ENCODE measurements at places on chromosomes 6 and 20. TPM values are rescaled to one million over a fixed set of nuclear protein-coding genes. Genes with fewer than 3 reads are reported as not detected.
A peak's percentile ranks its signal among the peaks of the same experiment; 100 is the strongest.

VIP gene
- total RNA-seq, result not detected

SLA2 gene
- not detected for total RNA-seq

LTB gene
- total RNA-seq, result 0.34 TPM

DSP gene
- total RNA-seq, result 210 TPM

BPI gene
- not detected for total RNA-seq

ATRN gene
- 36.9 TPM for total RNA-seq

MOG gene
- not detected for total RNA-seq

SIRPB2 gene
- total RNA-seq, result not detected

LY6G6F gene
- not detected for total RNA-seq

DNA sequence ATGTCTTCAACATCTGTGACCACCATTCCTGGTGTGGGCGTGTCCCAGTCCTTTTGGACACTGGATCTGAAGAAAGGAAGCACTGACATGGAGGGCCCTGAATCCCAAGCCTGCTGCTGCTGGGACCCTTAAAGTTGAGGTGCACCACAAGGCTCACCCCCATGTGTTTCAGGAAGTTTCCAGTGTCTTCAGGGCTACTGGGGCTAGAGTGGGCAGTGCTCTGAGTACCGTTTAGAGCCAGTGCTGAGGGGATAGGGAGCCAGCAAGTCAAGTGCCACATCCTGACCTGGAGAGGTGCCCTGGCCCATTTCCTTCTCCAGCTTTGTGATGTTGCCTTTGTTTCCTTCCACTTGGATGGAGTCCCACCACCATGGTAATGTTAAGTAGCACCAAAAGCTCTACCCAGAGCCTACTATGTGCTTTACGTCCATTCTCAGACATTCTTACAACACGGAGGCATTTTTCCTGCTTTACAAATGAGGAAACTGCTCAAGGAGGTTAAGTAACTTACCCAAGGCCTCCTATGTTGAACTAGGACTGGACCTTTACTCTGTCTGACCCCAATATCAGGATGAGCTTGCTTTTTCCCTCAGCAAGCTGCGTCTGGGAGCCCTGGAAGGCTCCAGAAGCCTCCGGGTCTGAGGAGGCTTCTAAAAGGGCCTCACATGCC is 552 bp upstream of the DEF6 start:
- no peaks in the 10 kb centered on the region for H3K27me3 ChIP-seq
- peaks cover 6% of the 10 kb centered on the region for H3K4me1 ChIP-seq
- DNase-seq, result no peak
- no peak overlapping the region for H3K27ac ChIP-seq
- H3K36me3 ChIP-seq, result peaks cover 9% of the 10 kb centered on the region

- no peaks in the 10 kb centered on the region for H3K36me3 ChIP-seq
- peaks cover 67% of the 10 kb centered on the region for H3K4me1 ChIP-seq
- H3K4me3 ChIP-seq, result no peak overlapping the region
- no peaks in the 10 kb centered on the region for H3K27me3 ChIP-seq
- no peak overlapping the region for H3K27ac ChIP-seq
Measured at GRCh38 chr6:110319843-110320242, 38.3 kb downstream of the METTL24 start.

- no peak overlapping the region for H3K27ac ChIP-seq
- no peak for DNase-seq
- no peaks in the 10 kb centered on the region for H3K27me3 ChIP-seq
- no peak overlapping the region for H3K4me3 ChIP-seq
- peaks cover 3% of the 10 kb centered on the region for H3K36me3 ChIP-seq
Measured at GRCh38 chr6:108968325-108969316, 120.4 kb downstream of the ARMC2 start.

- peaks cover 12% of the 10 kb centered on the region for H3K4me1 ChIP-seq
- no peaks in the 10 kb centered on the region for H3K27me3 ChIP-seq
- H3K4me3 ChIP-seq, result no peak overlapping the region
- no peak for DNase-seq
- peaks cover 27% of the 10 kb centered on the region for H3K36me3 ChIP-seq
Measured at GRCh38 chr20:50136822-50137599, 16.5 kb downstream of the PEDS1 start.

DNA sequence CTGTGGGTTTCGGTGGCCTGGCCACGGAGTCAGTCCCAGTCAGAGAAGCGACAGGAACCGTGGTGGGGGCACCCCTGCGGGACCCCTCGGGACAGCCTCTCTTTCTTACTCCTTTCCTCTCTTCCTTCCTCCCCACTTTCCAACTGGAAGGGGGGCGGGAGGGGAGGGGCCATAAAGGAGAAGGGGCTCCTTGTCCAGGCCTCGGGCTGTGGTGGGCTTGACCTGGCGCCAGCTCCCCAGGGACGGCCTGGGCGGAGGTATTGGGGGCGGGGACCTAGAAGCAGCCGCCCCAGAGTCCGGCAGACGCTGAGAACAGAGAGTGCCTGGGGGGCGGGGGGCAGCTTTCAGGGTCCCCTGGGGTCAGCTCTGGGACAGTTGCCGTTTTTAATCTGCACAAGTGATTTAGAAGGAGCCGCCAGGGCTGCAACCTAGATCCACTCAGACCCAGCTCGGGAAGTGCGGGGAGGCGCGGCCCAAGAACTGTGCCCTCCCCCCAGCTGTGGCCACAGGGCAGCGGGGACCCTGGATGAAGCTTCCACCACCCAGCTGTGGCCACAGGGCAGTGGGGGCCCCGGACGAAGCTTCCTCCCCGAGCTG is 6.4 kb upstream of the ABHD16B start:
- H3K27me3 ChIP-seq, result no peaks in the 10 kb centered on the region
- H3K36me3 ChIP-seq, result no peaks in the 10 kb centered on the region
- no peak overlapping the region for H3K4me3 ChIP-seq
- no peak for DNase-seq
- H3K27ac ChIP-seq, result no peak overlapping the region

- no peaks in the 10 kb centered on the region for H3K36me3 ChIP-seq
- DNase-seq, result no peak
- peaks cover 33% of the 10 kb centered on the region for H3K4me1 ChIP-seq
Measured at GRCh38 chr6:40871424-40871823, 167.6 kb downstream of the UNC5CL start.

GRCh38 chr6:12393100-12393499 is 102.9 kb downstream of the EDN1 start:
- no peaks in the 10 kb centered on the region for H3K4me1 ChIP-seq

- H3K36me3 ChIP-seq, result peaks cover 5% of the 10 kb centered on the region
- H3K27me3 ChIP-seq, result no peaks in the 10 kb centered on the region
Measured at GRCh38 chr6:106117579-106117978, 31.4 kb downstream of the PRDM1 start.

DNA sequence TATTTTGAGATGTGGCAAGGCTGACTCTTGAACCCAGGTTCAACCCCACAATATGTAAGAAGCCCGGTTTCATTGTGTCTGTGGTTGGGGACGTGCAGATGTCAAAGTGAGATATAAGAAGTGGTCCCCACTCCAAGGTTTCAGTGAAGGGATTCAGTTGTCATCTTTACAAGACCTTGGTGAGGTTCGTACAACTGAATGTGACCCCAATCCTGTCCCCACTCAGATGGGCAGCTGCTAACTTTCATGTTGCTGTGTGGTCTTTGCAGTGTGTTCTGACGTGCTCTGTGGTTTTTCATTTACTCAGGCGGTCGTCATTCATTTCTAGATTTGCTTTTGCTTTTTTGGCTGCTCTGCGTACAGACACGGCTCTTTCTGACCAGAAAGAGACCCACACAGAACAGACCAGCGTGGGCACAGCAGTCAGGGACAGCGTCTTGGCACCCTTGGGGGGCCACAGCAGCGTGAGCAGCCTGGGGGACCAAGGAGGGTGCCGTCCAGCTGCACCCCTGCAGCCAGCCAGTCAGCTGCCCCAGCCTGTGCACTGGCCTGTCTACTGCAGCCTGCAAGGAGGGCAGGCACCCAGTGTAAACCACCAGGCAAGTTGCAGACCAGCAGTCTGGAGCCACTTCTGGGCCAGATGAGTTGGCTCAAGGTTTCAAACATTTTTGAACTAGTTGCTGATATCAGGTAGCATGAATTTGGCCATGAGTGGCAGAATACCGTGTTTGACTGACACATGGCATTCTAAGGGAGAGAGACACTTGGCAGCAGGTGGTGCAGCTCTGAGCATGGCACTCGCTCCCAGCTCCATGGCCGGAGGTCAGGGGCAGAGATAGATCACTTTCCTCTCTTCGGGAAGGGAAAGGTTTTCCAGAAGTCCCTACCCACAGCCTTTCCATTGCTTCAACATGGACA is 49.4 kb upstream of the IRF4 start:
- no peak overlapping the region for H3K4me3 ChIP-seq
- DNase-seq, result no peak
- no peaks in the 10 kb centered on the region for H3K4me1 ChIP-seq
- H3K36me3 ChIP-seq, result peaks cover 3% of the 10 kb centered on the region
- H3K27me3 ChIP-seq, result no peaks in the 10 kb centered on the region

- H3K4me3 ChIP-seq, result no peak overlapping the region
- no peak for DNase-seq
- no peak overlapping the region for H3K27ac ChIP-seq
- peaks cover 13% of the 10 kb centered on the region for H3K36me3 ChIP-seq
- H3K27me3 ChIP-seq, result no peaks in the 10 kb centered on the region
Measured at GRCh38 chr6:15796130-15796771, 133.4 kb upstream of the DTNBP1 start.

GRCh38 chr6:112259337-112259675 is 4.9 kb upstream of the LAMA4 start:
- H3K36me3 ChIP-seq, result peaks cover 2% of the 10 kb centered on the region
- no peak overlapping the region for H3K27ac ChIP-seq
- H3K4me1 ChIP-seq, result peaks cover 16% of the 10 kb centered on the region
- no peak for DNase-seq

DNA sequence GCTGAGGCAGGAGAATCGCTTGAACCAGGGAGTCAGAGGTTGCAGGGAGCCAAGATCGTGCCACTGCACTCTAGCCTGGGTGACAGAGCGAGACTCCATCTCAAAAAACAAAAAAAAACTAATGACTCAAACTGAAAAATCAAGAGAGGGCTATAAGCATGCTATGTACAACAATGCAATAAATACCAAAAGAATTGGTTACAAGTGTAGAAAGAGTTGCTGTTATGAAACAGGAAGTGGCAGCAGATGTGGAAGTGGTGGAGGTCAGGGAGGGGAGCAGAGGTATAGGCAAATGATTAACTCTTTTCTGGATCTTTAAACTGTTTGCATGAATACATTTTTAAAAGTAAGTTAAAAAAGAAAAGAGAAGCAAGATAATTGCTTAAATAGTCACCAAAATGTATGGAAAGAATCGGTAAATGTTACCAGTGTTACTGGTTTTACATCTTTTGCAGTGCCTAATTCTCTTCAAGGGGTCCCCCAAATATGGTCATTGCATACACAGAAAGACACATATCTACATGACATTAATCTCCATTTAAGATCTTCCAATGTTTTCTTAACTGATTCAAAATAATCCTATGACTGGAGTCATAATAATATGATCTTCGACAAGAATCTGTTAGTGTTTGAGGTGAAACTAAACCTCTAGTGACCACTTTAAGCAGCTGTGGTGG is 15.0 kb downstream of the CALHM6 start:
- H3K4me3 ChIP-seq, result no peak overlapping the region
- H3K4me1 ChIP-seq, result peaks cover 19% of the 10 kb centered on the region
- H3K27ac ChIP-seq, result no peak overlapping the region
- no peaks in the 10 kb centered on the region for H3K27me3 ChIP-seq

DNA sequence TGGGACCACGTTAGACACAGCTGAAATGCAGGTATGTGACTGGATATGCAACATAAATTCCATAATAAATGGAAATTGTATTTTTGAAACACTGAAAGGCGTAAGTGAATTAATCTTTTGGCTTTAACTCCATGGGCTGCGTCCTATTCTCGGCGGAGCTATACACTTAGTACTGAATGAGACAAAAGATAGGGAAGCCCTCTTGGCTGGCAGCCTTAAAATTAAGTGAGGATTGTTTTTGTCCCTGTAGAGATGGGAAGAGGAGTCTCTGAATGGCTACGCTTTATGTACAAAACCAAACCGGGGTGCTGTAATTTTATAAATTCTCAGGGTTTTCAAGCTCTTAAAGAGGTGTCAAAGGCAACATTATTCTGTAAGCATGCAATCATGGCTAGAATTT is 429.8 kb downstream of the QKI start:
- H3K4me3 ChIP-seq, result no peak overlapping the region
- H3K36me3 ChIP-seq, result no peaks in the 10 kb centered on the region
- no peaks in the 10 kb centered on the region for H3K4me1 ChIP-seq

GRCh38 chr20:53621482-53622246 is 28.0 kb upstream of the ZNF217 start:
- H3K27ac ChIP-seq, result peak overlapping the region; percentile 98
- no peak for DNase-seq
- H3K4me3 ChIP-seq, result peak overlapping the region; percentile 72
- H3K4me1 ChIP-seq, result peaks cover 35% of the 10 kb centered on the region
- H3K27me3 ChIP-seq, result no peaks in the 10 kb centered on the region

GRCh38 chr20:21808863-21809664 is 103.6 kb downstream of the PAX1 start:
- H3K27ac ChIP-seq, result no peak overlapping the region
- no peaks in the 10 kb centered on the region for H3K4me1 ChIP-seq
- peaks cover 40% of the 10 kb centered on the region for H3K27me3 ChIP-seq
- no peaks in the 10 kb centered on the region for H3K36me3 ChIP-seq
- peak; percentile 78 for DNase-seq
- no peak overlapping the region for H3K4me3 ChIP-seq

- no peak overlapping the region for H3K27ac ChIP-seq
- H3K27me3 ChIP-seq, result no peaks in the 10 kb centered on the region
- H3K36me3 ChIP-seq, result no peaks in the 10 kb centered on the region
- no peaks in the 10 kb centered on the region for H3K4me1 ChIP-seq
- DNase-seq, result no peak
Measured at GRCh38 chr20:62333820-62334595, 31.2 kb downstream of the ADRM1 start.

DNA sequence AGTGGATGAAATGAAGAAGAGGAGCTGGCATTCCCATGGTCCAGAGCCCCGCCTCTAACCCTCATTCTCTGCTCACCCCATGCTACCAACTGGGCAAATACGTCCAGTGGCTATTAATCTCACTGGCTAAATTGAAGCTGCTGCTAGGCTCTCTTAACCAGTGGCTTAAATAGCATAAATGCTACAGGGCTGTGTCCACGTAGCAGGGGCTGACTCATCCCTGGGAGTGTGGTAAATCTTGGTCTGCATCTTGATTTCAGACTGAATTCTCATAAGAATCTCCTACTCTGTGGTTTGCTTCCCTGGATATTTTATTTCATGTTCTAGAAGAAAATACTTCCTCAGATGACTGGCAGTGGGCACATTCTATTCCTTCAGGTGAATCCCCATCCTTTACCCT is 193.1 kb upstream of the ARG1 start:
- DNase-seq, result no peak
- H3K36me3 ChIP-seq, result no peaks in the 10 kb centered on the region
- H3K27ac ChIP-seq, result no peak overlapping the region
- peaks cover 19% of the 10 kb centered on the region for H3K4me1 ChIP-seq
- H3K4me3 ChIP-seq, result no peak overlapping the region
- no peaks in the 10 kb centered on the region for H3K27me3 ChIP-seq

DNA sequence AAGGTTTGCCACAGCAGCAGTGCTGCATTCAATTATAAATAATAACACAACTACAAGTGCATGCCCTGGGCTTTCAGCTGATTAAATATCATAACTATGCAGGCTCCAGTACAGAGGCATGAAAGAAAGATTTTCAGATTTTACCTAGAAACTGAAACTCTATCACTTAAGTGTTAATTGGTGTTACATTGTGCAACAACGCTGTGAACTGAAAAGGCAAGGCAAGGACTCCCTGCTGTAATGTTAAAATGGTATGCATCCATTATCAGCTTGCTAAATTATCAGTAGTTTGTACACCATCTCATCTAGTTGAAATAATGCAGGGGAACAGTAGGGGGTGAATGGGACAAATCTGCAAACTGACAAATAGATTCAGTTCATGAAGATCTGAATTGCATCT is 976.7 kb upstream of the MANEA start:
- no peak overlapping the region for H3K27ac ChIP-seq
- no peaks in the 10 kb centered on the region for H3K27me3 ChIP-seq
- no peaks in the 10 kb centered on the region for H3K36me3 ChIP-seq
- H3K4me1 ChIP-seq, result no peaks in the 10 kb centered on the region
- H3K4me3 ChIP-seq, result no peak overlapping the region

All from type B pancreatic cell (in vitro differentiated cells).